ENCODE measurements at places on chromosomes 7 and 10.
A peak's percentile ranks its signal among the peaks of the same experiment; 100 is the strongest.

DNA sequence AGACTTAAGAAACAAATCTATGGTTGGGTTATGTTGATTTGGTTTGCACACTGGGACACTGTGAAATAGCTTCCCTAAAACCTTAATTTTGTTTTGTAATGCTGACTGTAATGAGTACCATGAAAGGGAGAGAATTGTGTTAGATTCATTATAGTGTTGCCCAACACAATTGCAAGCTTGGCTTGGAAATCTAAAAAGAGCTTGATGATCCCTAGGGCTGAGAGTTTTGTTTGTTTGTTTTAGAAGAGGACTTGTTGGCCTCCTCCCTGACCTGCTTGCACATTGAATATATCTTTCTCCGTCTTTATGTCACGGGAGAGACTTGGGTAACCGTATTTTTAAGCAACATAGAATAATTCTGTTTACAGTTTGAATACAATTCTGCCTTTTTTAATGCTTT lies 410.1 kb downstream of the ARL4A start:
- DNase-seq: no peak

DNA sequence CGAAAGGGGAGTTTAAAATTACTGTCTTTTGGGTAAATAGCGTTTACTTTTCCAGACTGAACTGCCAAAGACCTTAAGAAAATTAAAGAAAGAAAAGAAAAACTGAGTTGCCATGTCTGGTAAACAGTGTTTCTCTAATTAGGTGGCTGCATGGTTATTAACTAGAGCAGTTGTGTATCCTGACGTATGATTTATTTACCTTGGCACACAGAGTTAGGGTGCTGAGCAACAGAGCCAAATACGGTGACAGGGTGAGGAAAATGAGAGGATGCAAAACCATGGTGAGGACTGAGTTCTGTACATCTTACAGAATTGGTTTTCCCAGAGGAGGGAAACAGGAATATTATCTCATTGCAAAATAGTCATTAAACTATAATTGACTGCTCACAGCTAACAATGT lies 546.4 kb upstream of the FZD8 start:
- DNase-seq: no peak

DNA sequence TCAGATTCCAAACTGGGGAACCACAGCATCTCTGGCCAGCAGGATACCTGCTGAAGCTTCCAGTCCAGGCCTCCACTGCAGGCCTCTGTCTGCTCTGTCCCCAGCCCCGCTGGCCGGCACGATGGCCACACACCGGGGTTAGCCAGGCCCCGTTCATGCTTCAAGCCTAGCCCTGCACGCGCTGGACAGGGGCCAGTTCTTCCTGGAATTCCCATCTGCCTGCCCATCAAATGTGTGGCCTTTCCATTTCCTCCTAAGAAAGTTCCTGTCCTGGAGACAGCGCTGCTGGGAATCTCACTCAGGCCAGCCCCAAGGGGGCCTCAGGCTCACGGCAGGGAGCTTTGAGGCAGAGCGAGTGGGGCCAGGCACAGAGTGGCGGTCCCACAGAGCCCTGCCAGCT lies 18.0 kb downstream of the SH2B2 start:
- DNase-seq: no peak

DNA sequence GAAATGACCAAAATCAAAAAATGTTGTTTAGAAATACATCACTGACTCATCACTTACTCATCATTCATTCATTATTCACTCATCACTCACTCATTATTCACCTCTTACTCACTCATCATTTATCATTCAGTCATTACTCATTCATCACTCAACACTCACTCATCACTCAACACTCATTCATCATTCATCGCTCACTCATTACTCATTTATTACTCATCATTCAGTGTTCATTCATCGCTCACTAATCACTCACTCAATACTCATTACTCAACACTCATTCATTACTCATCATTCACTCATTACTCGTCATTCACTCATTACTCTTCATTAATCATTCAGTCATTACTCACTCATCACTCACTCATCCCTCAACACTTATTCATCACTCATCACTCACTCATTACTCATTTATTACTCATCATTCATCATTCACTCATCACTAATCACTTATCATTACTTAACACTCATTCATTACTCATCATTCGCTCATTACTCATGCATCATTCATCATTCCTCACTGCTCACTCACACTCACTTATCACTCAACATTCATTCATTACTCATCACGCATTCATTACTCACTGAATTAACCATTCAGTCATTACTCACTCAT lies 238.5 kb downstream of the ADARB2 start:
- no peak for DNase-seq

- no peak for DNase-seq
Observed at GRCh38 chr7:23622506-23622925, 25.3 kb downstream of the CCDC126 start.

GRCh38 chr10:7622969-7623368 lies 43.8 kb downstream of the ITIH5 start:
- no peak for DNase-seq

DNA sequence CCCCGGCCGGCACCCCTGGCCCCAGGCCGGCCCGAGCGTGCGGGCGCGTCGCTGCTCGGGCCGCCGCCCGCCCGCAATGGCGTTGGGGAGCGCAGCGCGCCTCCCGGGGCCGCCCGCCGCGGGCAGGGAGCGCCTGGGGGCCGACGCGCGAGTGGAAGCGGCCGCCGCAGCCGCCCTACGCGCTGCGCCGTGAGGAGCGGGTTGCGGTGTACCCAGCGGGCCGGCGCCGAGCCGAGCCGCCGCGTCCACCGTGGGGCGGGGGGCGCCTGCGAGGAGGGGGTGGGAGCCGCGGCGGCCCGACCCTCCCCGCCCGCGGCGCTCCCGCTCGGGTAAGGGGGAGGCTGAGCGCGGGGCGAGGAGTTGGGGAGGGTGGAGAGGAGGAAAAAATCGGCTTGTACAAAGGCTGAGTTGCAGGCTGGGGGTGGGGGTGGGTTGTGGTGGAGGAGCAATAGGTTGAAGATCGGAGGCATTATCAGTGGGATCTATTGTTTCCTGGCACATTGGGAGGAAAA lies 473 bp downstream of the PPP1R9A start:
- DNase-seq: no peak

- DNase-seq: no peak
Observed at GRCh38 chr7:13197501-13197900, 510.1 kb downstream of the ARL4A start.

GRCh38 chr10:58384544-58384998 lies 639 bp upstream of the TFAM start:
- DNase-seq: no peak

GRCh38 chr7:518630-519483 lies 789 bp downstream of the PDGFA start:
- no peak for DNase-seq

DNA sequence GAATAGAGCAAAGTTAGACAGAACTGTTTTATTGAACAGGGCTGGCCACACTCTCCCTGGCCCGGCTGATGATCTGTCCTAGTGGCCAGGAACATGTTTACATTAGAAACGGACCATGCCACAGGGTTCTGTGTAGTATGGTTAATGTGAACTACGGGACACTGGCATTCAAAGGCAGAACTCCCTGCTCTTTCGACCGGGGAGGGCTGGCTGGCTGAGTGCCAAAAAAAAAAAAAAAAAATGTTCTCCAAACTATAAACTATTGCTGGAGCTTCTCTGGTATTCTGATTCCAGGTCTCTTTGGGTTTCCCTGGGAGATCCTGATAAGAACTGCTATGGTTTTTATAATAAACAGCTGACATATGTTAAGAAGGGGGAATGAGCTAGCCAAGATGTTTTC lies 1262.6 kb upstream of the SORCS1 start:
- no peak for DNase-seq

GRCh38 chr7:24665564-24666294 lies 91.5 kb downstream of the GSDME start:
- no peak for DNase-seq

DNA sequence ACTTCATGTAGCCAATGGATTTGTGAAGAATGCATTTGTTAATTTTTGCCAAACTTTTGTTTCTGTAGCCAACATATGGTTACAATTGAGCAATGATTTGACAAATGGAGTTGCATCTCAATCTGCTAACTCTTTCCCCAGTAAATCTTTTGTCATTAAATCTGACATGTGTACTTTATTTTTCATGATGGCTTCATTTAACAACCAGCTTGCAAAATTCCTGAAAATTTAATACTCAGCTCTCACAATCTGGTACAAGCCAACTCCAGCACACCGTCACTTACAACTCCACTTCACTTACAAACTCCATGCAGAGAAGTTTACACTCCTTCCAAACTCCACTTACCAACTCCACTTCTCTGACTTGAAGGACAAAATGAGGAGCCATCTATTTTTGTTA lies 26.5 kb upstream of the HIBADH start:
- peak; percentile 51 for DNase-seq

DNA sequence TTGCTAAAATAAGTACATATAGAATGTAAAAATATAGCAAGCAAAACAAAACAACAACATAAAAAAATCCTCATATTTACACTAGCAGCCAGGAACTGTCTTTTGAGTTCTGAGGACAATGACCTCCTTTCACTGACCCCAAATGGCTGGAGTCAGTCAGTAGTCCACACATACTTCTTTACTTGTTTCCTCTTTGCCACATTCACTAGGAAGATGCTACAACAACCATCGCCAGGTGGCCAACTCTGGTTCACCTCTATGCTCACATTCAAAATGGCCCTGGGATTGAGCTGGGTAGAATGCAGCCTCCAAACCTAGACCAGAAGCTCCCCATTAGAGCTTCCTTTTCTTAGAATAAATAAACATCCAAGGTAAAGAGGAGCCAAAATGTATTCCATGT lies 356.2 kb downstream of the PLXNA4 start:
- no peak for DNase-seq

DNA sequence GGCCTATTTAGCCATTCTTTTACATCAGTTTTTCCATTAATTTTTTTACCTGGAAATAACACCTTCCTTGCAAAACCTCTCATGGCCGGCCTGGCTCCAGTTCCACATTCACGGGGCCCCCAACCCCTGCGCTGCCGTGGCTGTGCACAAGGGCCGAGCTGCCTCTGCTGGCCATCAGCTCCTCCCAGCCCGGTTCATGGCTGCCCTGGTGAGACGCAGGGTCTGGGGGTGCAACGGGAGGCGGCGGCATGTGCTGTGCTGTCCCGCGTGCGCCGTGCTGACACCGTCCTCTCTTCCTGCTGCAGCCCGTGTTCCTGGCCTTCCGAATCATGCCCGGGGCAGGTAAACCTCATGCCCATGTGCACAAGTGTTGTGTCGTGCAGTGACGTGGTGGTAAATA lies 4.4 kb downstream of the NKX6-2 start:
- DNase-seq: no peak

DNA sequence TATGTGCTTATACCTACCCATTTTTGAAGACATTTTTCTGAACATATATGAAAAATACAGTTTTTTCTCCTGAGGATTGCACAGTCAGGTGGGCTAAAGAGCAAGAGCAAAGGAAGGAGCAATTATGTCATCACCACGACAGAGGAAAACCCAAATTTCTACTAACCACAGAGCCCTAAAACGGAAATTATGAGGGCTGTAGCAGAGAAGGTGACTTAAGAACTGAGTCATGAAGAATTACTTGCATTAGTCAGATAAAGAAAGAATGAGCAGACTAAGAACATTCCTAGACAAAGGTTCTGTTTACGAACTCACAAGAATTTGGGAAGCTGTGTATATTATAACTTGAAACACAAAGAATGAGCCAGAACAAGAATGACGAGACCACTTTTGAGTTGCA lies 974.4 kb downstream of the NXPH1 start:
- DNase-seq: no peak

- DNase-seq: no peak
Observed at GRCh38 chr10:109202111-109202510, 721.2 kb downstream of the XPNPEP1 start.

DNA sequence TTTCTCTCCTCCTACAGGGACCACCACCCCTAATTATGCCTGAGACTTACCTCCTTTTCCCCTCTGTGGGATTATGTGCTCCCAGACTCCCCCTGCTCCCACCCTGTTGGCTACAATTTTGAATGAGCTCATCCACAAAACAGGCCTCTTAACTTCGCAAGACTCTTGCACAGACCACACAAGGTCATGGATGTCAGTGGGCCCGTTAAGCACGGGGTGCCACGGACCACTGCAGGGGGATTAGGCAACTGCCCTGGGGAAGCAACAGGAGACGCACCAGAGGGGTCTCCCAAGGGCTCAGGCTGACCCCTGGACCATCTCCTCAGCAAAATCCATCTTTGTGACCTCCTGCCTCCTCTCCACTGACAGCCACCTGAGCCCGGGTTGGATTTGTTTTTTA lies 42.1 kb upstream of the COL13A1 start:
- DNase-seq: no peak

GRCh38 chr10:118792526-118792925 lies 37.8 kb upstream of the CACUL1 start:
- DNase-seq: no peak

DNA sequence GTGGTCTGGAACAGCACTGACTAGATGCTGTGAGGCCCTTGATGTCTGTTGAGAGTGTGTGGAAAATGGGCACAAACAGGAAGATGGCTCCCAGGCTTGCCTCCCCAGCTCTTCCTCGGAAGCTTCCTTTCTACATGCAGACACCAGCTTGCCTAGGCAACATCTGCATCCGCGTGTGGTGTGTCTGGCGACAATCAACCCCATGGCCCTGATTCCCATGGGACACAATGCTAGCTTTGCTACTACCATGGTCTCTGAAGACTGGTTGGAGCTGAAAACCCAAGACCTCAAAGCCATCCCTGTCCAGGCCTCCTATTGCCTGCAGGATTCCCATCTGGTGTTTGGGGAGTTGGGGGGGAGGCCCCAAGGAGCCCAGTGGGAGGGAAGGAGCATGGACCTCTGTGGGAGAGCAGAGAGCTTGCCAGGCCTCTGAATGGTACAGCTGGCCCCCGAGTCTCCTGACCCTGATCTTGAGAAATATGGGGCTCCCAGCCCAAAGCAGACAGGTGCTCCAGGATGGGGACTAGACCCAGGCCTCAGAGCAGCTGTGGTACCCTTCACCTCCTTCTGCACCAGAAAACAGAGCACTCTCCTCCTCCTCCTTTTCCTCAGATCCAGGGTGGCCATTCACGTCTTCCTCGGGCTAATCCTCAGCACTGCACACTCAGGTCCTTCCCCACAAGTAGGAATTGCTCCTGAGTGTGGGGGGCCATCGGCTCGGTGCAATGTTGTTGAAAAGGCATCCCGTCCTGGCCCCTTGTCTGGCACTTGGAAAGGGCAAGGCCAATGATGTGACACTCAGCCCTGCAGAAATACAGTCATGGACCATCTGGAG lies 57.6 kb downstream of the ARHGAP22 start:
- no peak for DNase-seq

DNA sequence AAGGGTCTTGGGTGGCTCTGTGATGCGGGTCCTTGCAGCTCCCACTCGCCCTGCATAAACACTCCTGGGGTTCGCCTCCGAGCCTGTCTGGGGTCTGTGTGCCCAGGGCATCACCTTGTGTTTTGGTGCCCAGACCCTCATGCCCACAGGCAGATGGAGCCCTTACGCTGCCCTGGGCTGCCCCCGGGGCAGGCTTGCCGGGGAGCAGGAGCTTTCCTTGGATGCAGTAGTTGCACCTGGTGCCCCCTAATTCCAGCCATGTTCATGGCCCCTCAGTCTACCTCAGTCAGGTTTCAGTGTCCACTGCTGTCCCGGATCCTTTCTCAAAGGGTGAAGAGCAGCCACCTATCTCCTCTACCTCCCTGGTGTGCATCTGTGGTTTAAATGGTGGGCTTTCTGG lies 396.0 kb downstream of the PTPRN2 start:
- no peak for DNase-seq

- DNase-seq: no peak
Observed at GRCh38 chr7:116598278-116598677, 73.4 kb downstream of the CAV1 start.

Data from BJ (cell line).